Effector memory CD4-positive, alpha-beta T cell (primary cell): ENCODE measurements at places on chromosomes 4 and X.

- no peak for DNase-seq
Measured at GRCh38 chr4:134470544-134470943, 269.0 kb upstream of the PABPC4L start.

DNA sequence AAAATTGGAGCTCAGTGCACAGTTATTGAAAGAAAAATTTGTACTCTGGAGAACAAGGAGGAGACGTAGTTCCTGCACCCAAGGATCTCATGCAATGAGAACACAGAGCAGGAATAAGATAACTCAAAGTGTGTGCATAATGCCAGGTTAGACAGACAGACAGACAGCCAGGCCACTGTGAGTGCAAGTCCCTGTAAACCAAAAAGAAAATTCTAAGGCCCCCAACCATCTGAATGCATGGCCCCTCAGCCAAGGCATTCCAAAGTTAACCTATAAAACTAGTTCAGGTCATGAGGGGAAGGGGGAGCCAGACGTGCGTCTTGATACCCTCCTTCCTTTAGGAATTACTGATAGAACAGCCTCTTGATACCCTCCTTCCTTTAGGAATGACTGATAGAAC lies 94.5 kb upstream of the ENPP6 start:
- no peak for DNase-seq

DNA sequence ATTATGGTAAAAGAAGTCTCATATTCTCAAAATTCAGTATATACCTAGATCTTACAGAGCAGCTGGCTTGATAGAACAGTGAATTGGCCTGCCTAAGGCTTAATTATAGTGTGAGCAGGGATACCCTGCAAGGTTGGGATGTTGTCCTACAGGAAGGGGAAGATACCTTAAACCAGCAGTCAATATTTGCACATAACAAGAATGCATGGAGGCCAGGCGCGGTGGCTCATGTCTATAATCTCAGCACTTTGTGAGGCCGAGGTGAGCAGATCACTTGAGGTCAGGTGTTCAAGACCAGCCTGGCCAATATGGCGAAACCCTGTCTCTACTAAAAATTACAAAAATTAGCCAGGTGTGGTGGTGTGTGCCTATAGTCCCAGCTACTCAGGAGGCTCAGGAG lies 58.7 kb upstream of the ABCG2 start:
- DNase-seq, result no peak

- DNase-seq, result no peak
Measured at GRCh38 chrX:11064851-11065600, 46.1 kb upstream of the HCCS start.

GRCh38 chr4:20433097-20433705 lies 181.5 kb downstream of the SLIT2 start:
- DNase-seq, result no peak

DNA sequence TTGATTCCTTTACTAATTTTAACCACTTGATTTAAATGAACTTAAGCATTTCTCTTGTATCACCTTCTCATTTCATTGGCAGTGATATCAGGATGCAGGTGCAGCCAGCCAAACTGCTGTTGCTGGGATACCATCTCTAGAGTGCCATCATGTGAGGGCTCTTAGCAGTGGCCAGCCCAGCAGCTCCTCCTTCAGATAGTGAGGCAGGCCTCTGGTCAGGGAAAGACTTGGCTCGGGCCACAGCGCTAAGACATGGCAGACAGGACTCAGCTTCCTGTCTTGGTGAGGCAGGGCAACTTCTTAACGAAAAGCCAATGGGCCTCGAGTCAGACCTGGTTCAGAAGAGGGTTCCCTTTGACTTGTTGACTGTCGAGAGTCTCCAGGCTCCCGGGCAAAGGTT lies 50.0 kb downstream of the NOP14 start:
- DNase-seq, result no peak

DNA sequence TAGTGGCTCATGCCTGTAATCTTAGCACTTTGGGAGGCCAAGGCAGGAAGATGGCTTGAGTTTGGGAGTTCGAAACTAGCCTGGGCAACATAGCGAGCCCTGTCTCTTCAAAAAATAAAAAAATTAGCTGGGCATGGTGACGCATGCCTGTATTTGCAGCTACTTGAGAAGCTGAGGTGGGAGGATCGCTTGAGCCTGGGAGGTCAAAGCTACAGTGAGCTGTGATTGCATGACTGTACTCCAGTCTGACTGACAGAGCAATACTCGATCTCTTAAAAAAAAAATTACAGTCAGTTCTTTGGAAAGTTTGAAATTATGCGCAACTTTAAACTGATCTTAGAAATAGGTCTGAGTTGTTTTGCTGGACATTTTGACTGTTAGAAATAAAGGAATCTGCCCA lies 55.8 kb downstream of the DOCK11 start:
- no peak for DNase-seq

DNA sequence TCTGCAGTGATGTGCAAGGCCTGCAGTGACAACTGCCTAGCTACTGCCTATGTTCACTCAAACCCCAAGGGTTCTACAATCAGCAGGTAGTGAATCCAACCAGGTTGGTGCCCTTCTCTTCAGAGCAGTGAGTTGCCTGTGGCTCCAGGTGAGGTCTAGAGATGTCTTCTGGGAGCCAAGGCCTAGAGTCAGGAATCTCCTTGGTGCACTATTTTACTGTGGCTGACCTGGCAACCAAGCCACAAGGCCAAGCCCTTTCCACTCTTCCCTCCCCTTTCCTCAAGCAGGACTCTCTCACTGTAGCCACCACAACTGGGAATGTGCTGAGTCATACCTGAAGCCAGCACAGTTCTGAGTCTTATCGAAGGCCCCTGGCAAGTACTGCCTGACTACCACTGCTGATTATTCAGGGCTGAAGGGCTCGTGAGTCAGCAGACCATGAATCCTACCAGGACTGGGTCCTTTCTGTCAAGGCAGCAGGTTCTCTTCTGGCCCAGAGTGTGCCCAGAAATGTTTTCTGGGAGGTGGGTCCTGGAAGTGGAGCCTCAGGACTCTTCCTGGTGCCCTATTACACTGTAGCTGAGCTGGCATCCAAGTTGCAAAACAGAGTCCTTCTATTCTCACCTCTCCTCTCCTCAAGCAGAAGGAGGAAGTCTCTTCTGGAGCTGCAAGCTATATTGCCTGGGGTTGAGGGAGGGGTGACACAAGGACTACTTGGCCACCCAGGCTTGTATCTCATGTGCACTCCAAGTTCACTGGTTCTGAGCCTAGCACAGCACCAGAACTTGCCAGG lies 111.6 kb downstream of the BTC start:
- DNase-seq, result no peak

DNA sequence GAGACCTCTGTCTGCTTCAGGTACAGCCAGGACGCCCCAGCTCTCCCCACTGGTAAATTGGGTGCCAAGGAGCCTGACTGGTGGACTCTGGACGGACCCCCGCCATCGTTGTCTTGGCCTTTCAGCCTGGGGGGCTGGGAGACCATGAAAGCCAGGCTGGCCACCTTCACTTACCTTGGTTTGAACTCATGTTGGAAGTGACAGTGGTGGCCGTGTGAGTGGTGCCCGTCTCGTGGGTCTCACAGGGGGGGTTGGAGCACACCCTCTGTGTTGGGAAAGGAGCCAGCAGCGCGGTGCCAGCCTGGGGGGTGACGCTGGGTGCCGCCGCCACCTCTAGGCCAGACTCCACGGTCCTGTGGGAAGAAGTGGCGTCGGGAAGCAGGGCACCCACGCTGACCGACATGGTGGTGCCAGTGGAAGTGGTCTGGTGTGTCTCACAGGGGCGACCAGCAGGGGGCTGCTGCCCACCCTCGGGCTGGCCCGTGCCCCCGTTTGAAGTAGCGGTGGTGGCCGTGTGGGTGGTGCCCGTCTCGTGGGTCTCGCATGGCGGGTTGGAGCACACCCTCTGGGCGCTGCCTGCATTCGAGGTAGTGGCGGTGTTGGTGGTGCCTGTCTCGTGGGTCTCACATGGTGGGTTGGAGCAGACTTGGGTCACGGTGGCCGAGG lies 9.6 kb upstream of the RENBP start:
- DNase-seq, result no peak

DNA sequence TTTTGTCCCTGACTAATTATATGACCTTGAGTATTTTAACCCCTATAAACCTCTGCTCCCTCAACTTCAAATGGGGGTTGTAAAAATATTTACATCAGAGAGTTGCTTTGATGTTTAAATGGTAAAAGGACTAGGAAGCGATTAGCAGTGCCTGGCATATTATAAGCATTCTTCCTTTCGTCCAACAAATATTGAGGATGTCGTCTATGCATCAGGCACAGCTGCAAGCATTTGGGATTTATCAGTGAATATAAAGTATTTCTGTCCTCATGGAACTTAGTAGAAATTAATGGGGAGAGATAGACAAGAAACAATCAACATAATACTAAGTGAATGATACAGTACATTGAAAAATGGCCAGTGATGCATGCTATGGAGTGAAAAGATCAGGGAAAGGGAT lies 115.5 kb upstream of the EDNRA start:
- DNase-seq, result no peak

DNA sequence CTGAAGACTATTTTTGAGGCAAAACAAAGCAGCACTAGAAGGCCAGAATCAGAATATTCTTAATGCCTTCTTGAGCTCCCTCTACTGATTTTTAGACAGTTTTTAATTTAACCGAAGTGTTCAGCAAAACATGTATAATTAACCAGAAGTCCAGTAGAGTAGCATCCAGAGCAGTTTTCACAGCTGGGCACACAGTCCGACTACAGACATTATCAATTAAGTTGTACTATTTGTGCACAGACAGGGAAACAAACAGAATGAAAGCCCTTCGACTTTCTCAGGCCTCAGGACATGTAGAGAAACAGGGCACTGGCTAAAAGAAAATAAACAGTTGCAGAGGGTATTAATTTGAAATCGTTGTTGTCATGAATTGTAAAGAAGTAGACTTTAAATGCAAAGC lies 11.9 kb downstream of the FSTL5 start:
- no peak for DNase-seq

GRCh38 chr4:107130157-107130556 lies 94.0 kb upstream of the DKK2 start:
- DNase-seq, result no peak

GRCh38 chr4:48908687-48909086 lies 2.1 kb upstream of the OCIAD2 start:
- no peak for DNase-seq

GRCh38 chrX:23373129-23373804 lies 38.6 kb downstream of the PTCHD1 start:
- no peak for DNase-seq

DNA sequence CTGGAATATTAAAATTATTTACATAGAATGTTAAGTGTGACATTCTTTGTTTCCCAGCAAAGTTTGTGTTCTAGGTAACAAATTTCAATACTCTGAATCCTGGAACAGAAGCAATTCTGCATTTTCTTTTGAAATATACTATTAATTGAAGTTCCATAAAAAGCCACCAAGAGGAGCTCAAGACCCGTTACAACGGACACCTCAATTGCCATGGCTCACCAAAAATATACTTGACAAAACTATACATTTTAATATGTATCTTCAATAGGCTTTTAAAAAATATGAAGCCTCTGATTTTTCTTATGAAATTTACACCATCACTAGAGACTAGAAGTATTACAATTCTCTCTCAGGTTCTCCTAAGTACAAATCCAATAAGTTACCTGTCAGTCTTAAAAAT lies 111.4 kb downstream of the NYX start:
- DNase-seq, result no peak

GRCh38 chr4:157014621-157015591 lies 43.3 kb upstream of the PDGFC start:
- DNase-seq, result no peak

GRCh38 chr4:73193659-73194058 lies 64.9 kb downstream of the ANKRD17 start:
- DNase-seq, result no peak

DNA sequence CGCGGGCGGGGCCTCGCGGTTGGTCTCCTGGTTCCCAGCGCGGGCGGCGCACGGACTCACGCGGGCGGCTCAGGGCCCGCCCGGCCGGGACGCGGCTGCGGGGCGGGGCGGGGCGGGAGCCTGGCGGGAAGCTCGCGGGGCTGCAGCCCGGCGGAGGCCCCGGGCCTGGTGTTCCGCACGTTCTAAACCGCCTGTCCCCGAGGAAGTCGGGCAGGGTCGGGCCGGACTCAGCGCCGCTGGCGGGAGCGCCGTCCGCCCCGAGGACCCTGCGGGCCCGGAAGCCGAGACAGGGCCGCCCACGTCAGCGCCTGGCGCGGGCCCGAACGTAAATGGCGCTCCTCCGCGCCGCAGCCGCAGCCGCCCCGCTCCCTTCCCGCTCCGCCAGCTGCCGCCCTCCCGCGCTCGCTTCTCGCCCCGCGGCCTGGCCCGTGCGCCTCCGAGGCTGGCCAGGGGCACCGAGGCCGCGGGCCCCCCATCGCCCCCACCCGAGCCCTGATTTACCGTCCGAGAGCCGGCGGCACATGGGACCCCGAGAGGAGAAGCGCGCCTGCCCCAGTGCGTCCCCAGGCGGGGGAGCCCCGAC lies 309 bp upstream of the CTBP1 start:
- DNase-seq, result peak; percentile 75
